GM13977 (cell line): ENCODE measurements at places on chromosomes 2 and 18.

DNA sequence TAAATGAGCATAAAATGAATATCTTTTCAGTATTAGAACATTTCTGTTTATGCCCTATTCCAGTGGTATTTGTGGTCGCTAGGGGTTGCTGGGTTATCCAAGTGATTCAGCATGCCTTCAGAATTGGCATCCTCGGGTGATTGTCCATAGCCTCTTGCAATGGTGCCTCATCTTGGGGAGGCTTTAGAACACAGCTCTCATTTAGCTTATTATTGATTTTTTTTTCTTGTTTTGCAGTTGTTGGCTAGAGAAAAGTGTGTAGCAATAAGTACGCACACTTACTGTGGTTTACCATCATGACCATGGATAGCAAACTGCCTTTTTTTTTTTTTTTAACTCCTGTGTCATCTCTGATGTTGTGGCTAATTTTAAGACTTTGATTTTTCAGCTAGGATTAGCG lies 33.6 kb downstream of the PLEKHA3 start:
- DNase-seq: no peak

DNA sequence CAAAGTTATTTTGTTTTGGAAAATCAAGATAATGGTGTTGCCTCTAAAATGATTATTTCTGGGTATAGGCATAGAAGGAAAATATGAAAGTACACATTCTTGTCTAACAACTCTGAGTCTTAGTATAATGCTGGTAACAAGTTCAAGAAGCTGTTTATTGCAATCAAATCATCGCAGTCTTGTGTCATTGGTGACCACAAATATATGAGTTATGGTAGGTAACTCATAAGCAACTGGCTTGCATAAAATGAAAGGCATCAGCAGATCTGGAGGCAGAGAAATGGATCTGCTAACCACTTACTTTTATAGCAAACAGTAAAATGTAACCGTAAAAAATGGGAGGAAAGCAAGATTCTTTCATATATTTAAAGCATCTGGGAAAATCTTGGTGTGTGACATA lies 156.2 kb upstream of the TCF4 start:
- no peak for DNase-seq

DNA sequence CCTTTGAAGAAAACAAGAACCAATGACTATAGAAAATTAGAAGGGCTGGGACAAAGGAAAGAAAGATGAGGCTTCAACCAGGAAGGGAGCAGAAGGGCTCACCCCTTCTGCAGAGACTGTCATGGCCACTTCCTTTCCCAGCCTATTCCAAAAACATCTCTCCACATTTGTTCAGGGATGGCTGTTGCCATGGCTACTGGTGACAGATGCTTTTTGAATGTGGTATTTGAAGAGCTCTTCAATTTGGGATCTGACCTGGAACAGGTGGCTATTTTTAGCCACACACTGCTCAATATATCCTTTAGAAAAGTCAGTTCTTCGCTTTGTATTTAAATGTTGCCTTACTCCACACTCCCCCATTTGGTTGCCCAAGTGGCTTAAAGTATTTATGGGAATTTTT lies 64.1 kb upstream of the LCLAT1 start:
- no peak for DNase-seq

DNA sequence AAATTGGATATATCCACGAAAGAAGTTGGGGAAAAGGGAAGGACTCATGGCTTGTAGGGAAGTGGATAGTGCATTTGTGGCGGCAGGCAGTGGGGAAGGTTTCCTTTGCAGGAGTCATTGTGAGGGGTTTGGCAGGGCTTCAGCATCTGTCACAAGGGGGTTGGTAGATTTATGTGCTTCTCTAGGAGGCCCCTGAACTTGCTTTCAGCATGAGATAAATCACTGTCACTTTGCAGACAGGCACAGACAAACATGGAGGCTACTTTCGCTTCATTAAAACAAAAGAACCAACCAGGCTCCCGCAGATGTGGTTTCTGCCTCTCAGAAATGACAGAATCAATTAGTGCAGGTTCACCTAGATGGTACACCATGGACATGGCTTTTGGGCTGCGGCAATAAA lies 340.7 kb downstream of the TGIF1 start:
- no peak for DNase-seq

DNA sequence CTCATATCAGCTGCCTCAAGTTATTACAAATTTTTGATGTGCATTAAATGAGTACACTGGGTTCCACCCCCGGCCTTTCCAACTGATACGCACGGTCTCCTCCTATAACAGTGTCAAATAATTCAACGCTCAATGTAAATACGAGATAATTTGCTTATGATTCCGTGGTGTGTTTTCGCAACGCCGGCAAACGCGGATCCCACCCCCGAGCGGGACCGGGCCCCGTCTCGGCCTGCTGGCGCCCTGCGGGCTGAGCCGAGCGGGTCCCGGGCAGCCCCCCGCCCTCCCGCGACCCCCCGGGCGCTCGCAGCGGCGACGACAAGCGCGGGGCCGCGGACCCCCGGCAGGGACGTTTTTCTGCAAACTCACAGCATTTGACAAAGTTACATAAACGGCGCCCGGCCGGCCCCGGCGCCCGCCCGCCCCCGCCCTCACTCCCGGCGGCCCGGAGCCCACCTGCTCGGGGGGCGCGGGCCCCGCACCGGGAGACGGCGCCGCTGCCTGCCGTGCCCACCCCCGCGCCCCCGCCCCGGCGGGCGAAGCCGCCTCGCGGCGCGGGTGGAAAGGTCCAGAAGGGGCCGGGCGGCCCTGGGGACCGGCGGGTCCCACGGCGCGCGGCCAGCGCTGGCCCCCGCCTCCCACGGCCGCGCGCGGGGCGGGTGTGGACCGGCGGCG lies 762 bp downstream of the HDAC4 start:
- DNase-seq: no peak

GRCh38 chr2:3461801-3462492 lies 57.4 kb downstream of the ADI1 start:
- peak; percentile 90 for DNase-seq

- DNase-seq: no peak
Measured at GRCh38 chr18:75467281-75467795, 39.8 kb upstream of the SMIM21 start.

DNA sequence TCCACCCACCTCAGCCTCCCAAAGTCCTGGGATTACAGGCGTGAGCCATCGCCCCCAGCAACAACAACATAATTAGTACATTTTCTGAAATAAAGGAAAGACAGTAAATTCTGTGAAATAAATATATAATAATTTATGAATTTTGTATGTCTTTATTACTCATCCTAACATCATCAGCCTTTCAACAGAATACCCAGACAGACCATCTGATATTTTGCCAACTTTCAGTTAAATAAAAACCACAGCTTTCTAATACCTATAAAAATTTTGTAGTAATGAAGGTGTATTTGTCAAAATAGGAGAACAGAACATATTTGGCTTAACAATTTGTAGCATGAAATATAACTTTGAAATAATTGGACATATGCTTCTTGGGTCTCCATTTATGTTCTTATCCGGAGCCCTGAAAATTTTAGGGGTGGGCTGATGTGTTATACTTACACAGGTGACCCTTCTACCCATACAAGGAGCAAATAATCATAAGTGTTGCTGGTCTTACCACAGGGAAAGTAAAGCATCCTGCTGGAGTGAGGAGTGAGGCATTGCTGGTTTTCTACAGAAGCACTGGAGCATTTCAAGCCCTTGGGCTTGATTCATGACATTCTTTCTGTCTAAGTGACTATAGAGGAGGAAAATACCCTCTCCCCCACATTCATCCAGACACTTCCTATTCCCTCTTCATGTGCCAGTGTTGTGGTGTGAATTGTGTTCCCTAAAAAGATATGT lies 99.3 kb downstream of the SPOPL start:
- DNase-seq: no peak

GRCh38 chr2:165927353-165927752 lies 26.2 kb downstream of the TTC21B start:
- DNase-seq: no peak

DNA sequence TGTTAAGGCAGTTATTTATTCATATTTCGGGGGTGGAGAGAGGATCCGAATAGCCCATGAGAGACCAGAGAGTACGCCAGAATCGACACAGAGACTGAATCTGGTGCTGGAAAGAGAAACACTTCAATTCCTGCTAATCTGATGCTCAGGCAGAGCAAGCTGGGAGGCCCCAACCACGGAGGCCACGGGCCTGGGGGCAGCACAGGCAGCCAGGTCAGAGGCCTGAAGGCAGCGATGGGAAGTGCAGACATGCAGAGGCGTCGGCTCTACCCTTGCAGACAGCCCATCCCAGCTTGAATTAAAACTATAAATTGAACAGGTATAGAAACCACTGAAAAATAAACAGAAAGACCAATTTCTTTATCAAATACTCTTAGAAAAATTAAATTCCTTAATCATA lies 50.6 kb downstream of the PXDN start:
- no peak for DNase-seq

DNA sequence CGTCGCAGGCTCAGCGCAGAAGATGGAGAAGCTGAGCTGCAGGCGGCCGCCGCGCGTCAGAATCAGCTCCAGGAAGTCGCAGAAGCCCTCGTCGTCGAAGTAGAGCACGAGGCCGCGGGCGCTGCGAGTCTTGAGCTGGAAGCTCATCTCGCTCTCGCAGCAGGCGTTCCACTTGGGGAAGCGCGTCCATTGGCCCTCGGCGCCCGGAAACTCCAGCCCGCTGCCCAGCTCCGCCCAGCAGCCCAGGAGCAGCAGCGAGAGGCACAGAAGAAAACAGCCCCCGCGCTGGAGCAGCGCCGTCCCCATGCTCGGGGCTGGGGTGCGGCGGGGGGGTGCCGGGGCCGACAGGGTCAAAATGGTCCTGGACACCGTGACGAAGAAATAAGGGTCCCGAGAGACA lies 4.0 kb downstream of the NRXN1 start:
- DNase-seq: peak; percentile 4

DNA sequence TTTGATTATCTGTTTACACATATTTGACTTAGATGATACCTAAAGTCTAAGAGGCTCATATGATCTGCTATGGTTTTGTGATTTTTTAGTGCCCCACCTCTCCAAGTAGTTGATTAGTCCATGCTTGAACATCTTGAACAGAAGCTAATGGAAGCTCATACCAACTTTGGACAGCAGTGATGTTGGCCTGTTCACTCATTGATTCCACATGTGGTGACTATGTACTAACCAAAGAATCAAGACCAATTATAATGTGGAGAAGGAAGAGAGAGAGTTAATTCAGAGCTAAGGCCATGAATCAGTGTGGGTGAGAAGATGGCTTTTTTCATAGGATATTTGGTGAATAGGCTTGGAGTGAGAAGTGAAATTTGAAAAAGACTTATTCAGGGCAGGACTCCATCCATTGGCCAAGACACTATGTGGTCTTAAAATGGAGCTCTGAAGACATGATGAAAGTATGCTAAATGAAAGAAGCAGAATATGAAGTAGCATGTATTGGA lies 178.3 kb upstream of the TWIST2 start:
- no peak for DNase-seq

DNA sequence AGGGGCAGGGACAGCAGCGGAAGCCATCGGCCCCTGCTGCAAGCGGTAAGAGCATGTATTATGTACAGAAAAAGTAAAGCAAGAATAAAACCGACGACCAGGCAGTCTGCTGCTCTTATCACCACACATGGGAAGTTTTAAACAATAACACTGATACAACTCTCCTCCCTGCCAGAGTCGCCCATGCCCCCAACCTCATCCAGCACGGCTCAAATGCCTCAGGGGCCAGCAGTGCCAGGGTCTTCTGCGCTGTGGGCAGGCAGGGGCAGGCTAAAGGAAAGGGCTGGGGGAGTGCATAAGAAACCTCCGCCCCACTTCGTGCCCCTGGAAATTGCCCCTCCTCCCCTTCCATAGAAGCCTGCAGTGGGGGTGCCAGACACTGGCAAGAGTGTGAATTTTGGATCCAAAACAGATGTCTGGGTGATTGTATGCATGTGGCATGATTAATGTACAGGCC lies 10.1 kb downstream of the TEX51 start:
- DNase-seq: no peak

- DNase-seq: no peak
Measured at GRCh38 chr18:32975501-32975900, 202.7 kb upstream of the KLHL14 start.

GRCh38 chr2:202158796-202159195 lies 79.6 kb downstream of the SUMO1 start:
- no peak for DNase-seq

DNA sequence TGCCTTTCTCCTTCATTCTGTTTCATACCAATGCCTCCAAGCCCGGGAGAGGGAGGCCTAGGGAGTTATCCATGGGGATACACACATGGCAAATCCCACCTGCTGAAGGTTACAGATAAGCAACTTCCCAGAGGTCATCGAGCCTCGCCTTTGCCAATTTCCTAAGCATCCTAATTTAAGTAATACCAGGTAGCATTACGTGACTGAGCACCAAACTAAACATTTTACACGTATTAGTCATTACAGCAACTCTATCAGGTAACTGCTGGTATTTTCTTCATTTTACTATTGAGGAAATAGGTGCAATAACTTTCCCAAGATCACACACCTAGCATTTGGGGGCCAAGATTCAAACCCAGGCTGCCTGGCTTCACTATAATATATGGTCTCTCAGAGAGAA lies 30.1 kb upstream of the BZW1 start:
- no peak for DNase-seq

DNA sequence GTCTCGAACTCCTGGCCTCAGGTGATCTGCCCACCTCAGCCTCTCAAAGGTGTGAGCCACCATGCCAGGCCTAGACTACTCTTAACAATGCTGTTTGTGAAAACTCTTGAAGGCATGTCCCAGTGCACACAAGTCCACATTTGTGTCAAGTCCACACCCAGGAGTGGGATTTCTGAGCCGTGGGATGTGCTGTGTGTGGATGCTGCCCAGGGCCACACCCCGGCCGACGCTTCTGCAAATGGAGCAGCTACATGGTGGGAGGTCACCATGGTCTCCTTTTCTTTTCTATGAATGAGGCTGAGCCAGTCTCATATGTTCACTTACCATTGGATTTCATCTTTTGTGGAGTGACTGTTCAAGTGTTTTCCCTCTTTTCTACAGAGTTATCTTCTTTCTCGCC lies 15.8 kb downstream of the SNED1 start:
- DNase-seq: no peak

- no peak for DNase-seq
Measured at GRCh38 chr2:65503746-65504145, 71.3 kb upstream of the SPRED2 start.

- peak; percentile 61 for DNase-seq
Measured at GRCh38 chr2:108637304-108637669, 82.0 kb upstream of the RANBP2 start.

- DNase-seq: no peak
Measured at GRCh38 chr2:130869441-130870160, 32.9 kb downstream of the ARHGEF4 start.

- DNase-seq: no peak
Measured at GRCh38 chr2:16398486-16399043, 267.1 kb downstream of the CYRIA start.
